ENCODE measurements at places on chromosomes 6 and 20. TPM values are rescaled to one million over a fixed set of nuclear protein-coding genes. Genes with fewer than 3 reads are reported as not detected.

The EDEM2 gene
- 38.3 TPM for total RNA-seq

The SIRPD gene
- not detected for total RNA-seq

The ADAM33 gene
- total RNA-seq, result 0.47 TPM

The HDGFL1 gene
- total RNA-seq, result not detected

The VSTM2L gene
- 5.0 TPM for total RNA-seq

The HS3ST5 gene
- 0.95 TPM for total RNA-seq

The CEP162 gene
- total RNA-seq, result 23.2 TPM

The MRAP2 gene
- total RNA-seq, result 1.1 TPM

The REPS1 gene
- 64.3 TPM for total RNA-seq

The NKX2-2 gene
- total RNA-seq, result 15.5 TPM

The HCK gene
- not detected for total RNA-seq

The RBBP8NL gene
- 14.4 TPM for total RNA-seq

The IP6K3 gene
- total RNA-seq, result 0.14 TPM

The SNAI1 gene
- total RNA-seq, result 1.7 TPM

The PPP1R18 gene
- total RNA-seq, result 22.5 TPM

The BPIFA1 gene
- not detected for total RNA-seq

The CHRNA4 gene
- total RNA-seq, result 0.43 TPM

The EDN1 gene
- total RNA-seq, result 2.0 TPM

The ABRACL gene
- 71.6 TPM for total RNA-seq

The FLRT3 gene
- total RNA-seq, result 60.4 TPM

The IMPG1 gene
- total RNA-seq, result not detected

The C2 gene
- 0.47 TPM for total RNA-seq

The GNAS-AS1 gene
- 4.3 TPM for total RNA-seq

The BEND6 gene
- 0.46 TPM for total RNA-seq

The C6orf141 gene
- total RNA-seq, result 12.3 TPM

The SAPCD1 gene
- 11.9 TPM for total RNA-seq

The PSORS1C1 gene
- total RNA-seq, result not detected

The MEP1A gene
- total RNA-seq, result 4.1 TPM

The STX11 gene
- total RNA-seq, result not detected

The HLA-DQB1 gene
- total RNA-seq, result 6.1 TPM

The TREML2 gene
- total RNA-seq, result not detected

The POLR3F gene
- 13.7 TPM for total RNA-seq

The MTFR2 gene
- 3.8 TPM for total RNA-seq

The CLPSL1 gene
- total RNA-seq, result not detected

The CLDN20 gene
- total RNA-seq, result not detected

The GPX5 gene
- total RNA-seq, result not detected

The PRIM2 gene
- total RNA-seq, result 26.2 TPM

The OR2B3 gene
- not detected for total RNA-seq

The SMIM13 gene
- total RNA-seq, result 11.5 TPM

The EBF4 gene
- total RNA-seq, result 63.8 TPM

The NOTCH4 gene
- total RNA-seq, result 4.7 TPM
